H9 (cell line): ENCODE measurements at places on chromosomes 6 and 20. TPM values are rescaled to one million over a fixed set of nuclear protein-coding genes. Genes with fewer than 3 reads are reported as not detected.
A peak's percentile ranks its signal among the peaks of the same experiment; 100 is the strongest.

ANKEF1 gene
- 8.3 and 9.7 TPM in 2 replicates for total RNA-seq

GFOD1 gene
- 6.1 TPM in 2 replicates for total RNA-seq

IRF4 gene
- 0.31 and 0.68 TPM in 2 replicates for total RNA-seq

MATN4 gene
- total RNA-seq: 0.11 TPM in 1 of 2 replicates, not detected in the other

COL11A2 gene
- 2.0 and 2.3 TPM in 2 replicates for total RNA-seq

ISM1 gene
- 0.20 and 0.24 TPM in 2 replicates for total RNA-seq

SLC18B1 gene
- total RNA-seq: 18.1 and 19.8 TPM in 2 replicates

VSX1 gene
- not detected in 2 replicates for total RNA-seq

PDYN gene
- total RNA-seq: 0.59 and 0.63 TPM in 2 replicates

GRCh38 chr6:14748679-14749078 lies 497.2 kb upstream of the JARID2 start:
- no peak overlapping the region for H3K27ac ChIP-seq
- H3K4me1 ChIP-seq: no peaks in the 10 kb centered on the region
- no peaks in the 10 kb centered on the region; the same call in 2 of the 3 replicates for H3K36me3 ChIP-seq

- no peak overlapping the region for H3K4me3 ChIP-seq
- peaks cover 7% of the 10 kb centered on the region for H3K36me3 ChIP-seq
- DNase-seq: peak; percentile 14
- no peaks in the 10 kb centered on the region for H3K27me3 ChIP-seq
- H3K27ac ChIP-seq: no peak overlapping the region
- no peaks in the 10 kb centered on the region for H3K4me1 ChIP-seq
These were observed 54.9 kb downstream of the TMEM242 start for GRCh38 chr6:157268396-157268795.

GRCh38 chr6:34484391-34484790 lies 18.5 kb downstream of the PACSIN1 start:
- no peak for DNase-seq
- H3K36me3 ChIP-seq: no peaks in the 10 kb centered on the region
- no peaks in the 10 kb centered on the region for H3K27me3 ChIP-seq
- H3K4me1 ChIP-seq: no peaks in the 10 kb centered on the region; the same call in 1 of the 2 replicates
- H3K27ac ChIP-seq: no peak overlapping the region
- no peak overlapping the region for H3K4me3 ChIP-seq

DNA sequence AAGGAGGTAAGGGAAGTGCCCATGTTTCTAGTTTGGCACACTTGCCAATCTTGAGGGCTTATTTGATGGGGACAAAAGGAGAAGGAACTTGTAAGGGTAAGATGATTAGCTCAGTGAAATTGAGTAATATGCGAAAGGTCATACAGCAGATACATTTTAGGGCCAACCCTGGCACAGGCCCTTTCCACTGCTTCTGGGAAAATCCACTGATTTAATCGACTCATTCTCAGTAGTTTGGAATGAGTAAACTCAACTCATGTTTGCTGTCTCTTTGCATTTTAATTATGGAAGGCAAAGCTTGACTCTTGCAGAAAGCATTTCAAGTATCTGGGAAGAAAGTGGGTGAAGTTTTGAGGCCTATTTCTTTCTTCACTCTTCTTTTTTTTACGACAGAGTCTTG lies 20.0 kb downstream of the PHF20 start:
- H3K27ac ChIP-seq: no peak overlapping the region
- H3K27me3 ChIP-seq: no peaks in the 10 kb centered on the region
- H3K4me3 ChIP-seq: no peak overlapping the region
- no peaks in the 10 kb centered on the region for H3K4me1 ChIP-seq

DNA sequence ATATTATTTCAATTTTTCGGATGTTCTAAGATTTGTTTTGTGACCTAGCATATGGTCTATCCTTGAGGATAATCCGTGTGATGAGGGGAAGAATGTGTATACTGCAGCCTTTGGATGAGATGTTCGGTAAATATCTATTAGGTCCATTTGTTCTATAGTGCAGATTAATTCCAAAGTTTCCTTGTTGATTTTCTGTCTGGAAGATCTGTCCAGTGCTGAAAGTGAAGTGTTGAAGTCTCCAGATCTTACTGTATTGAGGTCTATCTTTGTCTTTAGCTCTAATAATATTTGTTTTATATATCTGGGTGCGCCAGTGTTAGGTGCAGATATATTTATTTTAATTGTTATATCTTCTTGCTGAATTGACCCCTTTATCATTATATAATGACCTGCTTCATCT lies 32.2 kb upstream of the SNAP91 start:
- no peak for DNase-seq
- H3K4me1 ChIP-seq: no peaks in the 10 kb centered on the region
- no peak overlapping the region for H3K4me3 ChIP-seq
- peaks cover 1% of the 10 kb centered on the region; the same call in 2 of the 3 replicates for H3K36me3 ChIP-seq
- H3K27ac ChIP-seq: no peak overlapping the region

- H3K36me3 ChIP-seq: peaks cover 7% of the 10 kb centered on the region
- H3K27me3 ChIP-seq: no peaks in the 10 kb centered on the region
- H3K27ac ChIP-seq: no peak overlapping the region
- no peak for DNase-seq
- peaks cover 2% of the 10 kb centered on the region; the same call in 1 of the 2 replicates for H3K4me1 ChIP-seq
- no peak overlapping the region for H3K4me3 ChIP-seq
These were observed 214.1 kb downstream of the COL12A1 start for GRCh38 chr6:74991573-74992332.

- H3K27ac ChIP-seq: no peak overlapping the region
- H3K4me3 ChIP-seq: no peak overlapping the region
- peaks cover 3% of the 10 kb centered on the region; the same call in 1 of the 2 replicates for H3K36me3 ChIP-seq
- DNase-seq: no peak
- H3K4me1 ChIP-seq: peaks cover 19% of the 10 kb centered on the region
- H3K27me3 ChIP-seq: no peaks in the 10 kb centered on the region
These were observed 25.1 kb downstream of the NEDD9 start for GRCh38 chr6:11207199-11207968.

DNA sequence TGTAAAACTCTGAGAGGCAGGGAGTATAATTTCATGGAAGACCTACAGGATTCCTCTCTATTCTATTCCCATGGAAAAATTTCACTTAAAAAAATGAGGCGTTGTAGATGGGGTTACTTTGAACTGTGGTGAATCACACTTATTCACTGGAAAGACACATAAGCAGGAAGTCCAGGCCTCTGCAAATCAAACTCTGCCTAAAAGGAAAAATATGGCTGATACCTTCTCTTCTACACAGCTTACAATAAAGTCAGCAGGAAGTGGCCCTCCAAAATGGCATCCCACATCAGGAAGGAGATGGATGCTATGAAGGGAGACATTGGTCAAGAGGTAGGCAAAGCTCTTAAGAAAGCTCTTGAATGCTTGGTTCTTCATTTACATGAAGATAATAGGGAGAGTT lies 115.9 kb downstream of the FYN start:
- H3K4me3 ChIP-seq: no peak overlapping the region
- DNase-seq: no peak
- H3K27me3 ChIP-seq: no peaks in the 10 kb centered on the region
- peaks cover 14% of the 10 kb centered on the region for H3K4me1 ChIP-seq

- no peaks in the 10 kb centered on the region for H3K36me3 ChIP-seq
- DNase-seq: no peak
- H3K4me3 ChIP-seq: no peak overlapping the region
- H3K27ac ChIP-seq: no peak overlapping the region
These were observed 216.8 kb downstream of the LAMA2 start for GRCh38 chr6:129099696-129100095.

DNA sequence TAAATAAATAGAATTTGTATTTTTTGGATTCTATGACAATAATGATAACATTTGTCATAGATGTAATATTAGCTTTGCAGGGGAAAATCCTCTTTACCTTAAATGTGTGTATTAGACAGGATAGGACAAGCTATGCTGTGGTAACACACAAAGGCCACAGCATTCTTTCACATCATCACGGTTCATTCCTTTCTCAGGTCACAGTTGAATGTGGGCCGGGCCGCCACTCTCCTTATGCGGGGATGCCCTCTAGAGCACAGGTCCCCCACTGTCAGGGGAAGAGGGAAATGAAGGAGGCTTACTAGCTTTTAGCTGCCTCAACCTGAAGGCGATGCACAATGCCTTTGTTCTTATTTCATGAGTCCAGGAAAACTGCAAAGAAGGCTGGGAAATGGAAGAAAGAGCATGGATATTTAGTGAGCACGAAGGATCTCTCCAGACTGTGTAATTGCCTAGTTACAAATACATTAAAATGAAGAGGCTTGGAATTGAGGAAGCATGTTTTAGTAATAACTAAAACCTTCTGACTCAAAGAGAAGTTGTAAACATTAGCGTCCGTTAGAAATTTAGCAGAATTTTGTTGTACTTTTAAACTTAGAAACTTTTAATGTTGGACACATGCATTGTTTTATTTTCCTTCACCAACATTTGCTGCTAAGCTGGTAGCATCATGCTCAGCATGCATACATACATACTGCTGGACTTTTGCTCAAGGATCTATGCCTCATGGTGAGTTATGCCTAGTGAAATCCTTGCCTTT lies 248.9 kb upstream of the FOXQ1 start:
- H3K4me3 ChIP-seq: no peak overlapping the region
- DNase-seq: peak; percentile 36
- no peaks in the 10 kb centered on the region for H3K4me1 ChIP-seq
- 0 out of 2 replicates have a peak, but pooled peaks cover 2% of the 10 kb centered on the region for H3K27me3 ChIP-seq
- H3K27ac ChIP-seq: no peak overlapping the region

DNA sequence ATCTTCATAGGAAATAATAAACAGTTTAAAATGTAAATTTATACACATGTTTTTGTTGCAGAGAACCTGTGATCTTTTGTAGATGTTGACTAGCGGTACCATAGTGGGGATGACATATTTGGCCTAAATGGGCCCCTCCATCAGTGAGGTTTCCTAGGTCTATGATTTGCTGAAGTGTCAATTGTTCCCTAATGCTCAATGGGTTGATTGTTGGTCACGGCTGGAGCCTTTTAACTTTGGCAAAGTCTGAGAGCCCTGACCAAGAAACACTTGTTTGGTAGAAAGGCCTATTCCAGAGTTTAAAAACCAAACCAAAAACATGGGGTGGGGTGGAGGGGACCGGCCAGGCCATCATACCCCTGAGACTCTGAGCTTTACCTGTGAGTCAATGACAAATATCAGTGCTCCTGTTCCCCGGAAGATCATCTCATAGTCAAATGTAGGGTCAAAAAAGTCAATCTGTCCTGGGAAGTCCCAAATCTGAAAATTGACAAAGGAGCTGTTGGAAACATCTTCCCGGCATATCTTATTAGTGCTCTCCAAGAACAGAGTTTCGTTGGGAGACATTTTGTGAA lies 25.1 kb downstream of the RRAGD start:
- H3K36me3 ChIP-seq: peaks cover 4% of the 10 kb centered on the region
- H3K27me3 ChIP-seq: no peaks in the 10 kb centered on the region
- no peak overlapping the region for H3K27ac ChIP-seq
- H3K4me1 ChIP-seq: no peaks in the 10 kb centered on the region
- no peak for DNase-seq

DNA sequence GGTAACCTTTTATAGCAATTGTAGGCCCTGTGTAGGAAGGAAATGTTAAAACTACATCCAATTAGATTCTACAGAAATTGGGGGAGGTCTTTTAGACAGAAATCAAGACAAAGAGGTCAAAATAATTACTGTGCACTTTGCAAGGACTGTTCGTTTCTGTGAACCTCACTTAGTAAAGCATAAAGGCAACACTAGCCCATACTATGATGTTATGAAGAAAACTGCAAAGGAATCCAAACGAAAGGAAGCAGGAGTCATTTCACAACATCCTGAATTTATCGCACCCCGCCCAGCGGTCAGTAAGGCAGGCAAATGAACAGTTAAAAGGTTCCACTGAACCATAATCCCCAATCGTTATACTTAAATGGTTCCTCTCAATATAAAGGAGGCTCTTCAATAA lies 429.5 kb upstream of the ARID1B start:
- H3K4me3 ChIP-seq: no peak overlapping the region
- DNase-seq: no peak
- no peak overlapping the region for H3K27ac ChIP-seq
- no peaks in the 10 kb centered on the region for H3K4me1 ChIP-seq
- no peaks in the 10 kb centered on the region for H3K36me3 ChIP-seq
- no peaks in the 10 kb centered on the region for H3K27me3 ChIP-seq

- no peaks in the 10 kb centered on the region for H3K36me3 ChIP-seq
- no peaks in the 10 kb centered on the region for H3K27me3 ChIP-seq
- H3K4me1 ChIP-seq: no peaks in the 10 kb centered on the region
- no peak overlapping the region for H3K27ac ChIP-seq
- DNase-seq: no peak
These were observed 187.9 kb upstream of the ARID1B start for GRCh38 chr6:156589281-156589680.

DNA sequence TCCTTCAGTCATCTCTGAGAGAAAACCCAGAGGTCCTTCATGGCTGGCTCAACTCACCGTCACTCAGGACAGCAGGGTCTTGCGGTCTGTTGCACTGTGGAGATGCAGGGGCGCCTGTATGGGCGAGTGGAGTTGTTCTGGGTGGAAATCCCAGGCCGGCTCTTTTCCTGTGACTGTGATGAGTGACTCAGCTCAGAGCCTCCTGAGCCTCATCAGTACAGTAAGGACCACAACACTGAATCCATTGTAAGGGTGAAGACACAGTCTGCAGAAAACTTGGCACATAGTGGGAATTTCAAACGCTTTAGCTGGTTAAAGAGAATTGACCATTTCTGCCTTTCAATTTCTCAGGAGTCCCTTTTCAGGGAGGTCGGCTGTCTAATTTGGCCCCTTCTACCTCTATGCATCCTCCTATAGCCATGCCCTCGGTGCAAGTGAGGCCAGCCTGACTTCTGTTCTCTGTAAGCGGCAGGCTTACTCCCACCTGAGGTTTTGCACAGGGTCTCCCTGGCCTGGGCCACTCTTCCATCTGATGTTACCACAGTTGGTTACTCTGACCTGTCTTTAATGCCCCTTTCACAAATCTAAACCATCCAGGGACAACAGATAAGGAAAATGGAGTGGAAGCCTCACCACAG lies 35.5 kb upstream of the TBXT start:
- no peak for DNase-seq
- no peak overlapping the region for H3K4me3 ChIP-seq
- no peaks in the 10 kb centered on the region; the same call in 1 of the 2 replicates for H3K27me3 ChIP-seq
- no peak overlapping the region for H3K27ac ChIP-seq
- no peaks in the 10 kb centered on the region for H3K4me1 ChIP-seq
- no peaks in the 10 kb centered on the region for H3K36me3 ChIP-seq

GRCh38 chr6:55954436-55954835 lies 79.0 kb upstream of the BMP5 start:
- H3K27me3 ChIP-seq: no peaks in the 10 kb centered on the region
- no peak overlapping the region for H3K4me3 ChIP-seq
- no peak for DNase-seq
- H3K36me3 ChIP-seq: peaks cover 7% of the 10 kb centered on the region; the same call in 1 of the 2 replicates
- no peaks in the 10 kb centered on the region for H3K4me1 ChIP-seq

GRCh38 chr6:89197141-89197540 lies 20.0 kb downstream of the GABRR1 start:
- no peak overlapping the region for H3K27ac ChIP-seq
- H3K27me3 ChIP-seq: no peaks in the 10 kb centered on the region
- peaks cover 2% of the 10 kb centered on the region; the same call in 1 of the 2 replicates for H3K4me1 ChIP-seq
- DNase-seq: no peak
- no peak overlapping the region for H3K4me3 ChIP-seq
